ENCODE measurements at places on chromosomes 2 and 18. TPM values are rescaled to one million over a fixed set of nuclear protein-coding genes. Genes with fewer than 3 reads are reported as not detected.

SETBP1 gene
- 3.3 TPM for total RNA-seq

IL1F10 gene
- total RNA-seq: not detected

PLA2R1 gene
- 15.4 TPM for total RNA-seq

TSHZ1 gene
- total RNA-seq: 1.7 TPM

CHST9 gene
- total RNA-seq: not detected

FECH gene
- total RNA-seq: 41.0 TPM

MAL gene
- total RNA-seq: not detected

TRIM54 gene
- not detected for total RNA-seq

INPP1 gene
- 4.9 TPM for total RNA-seq

KCNE4 gene
- 0.38 TPM for total RNA-seq

RIT2 gene
- not detected for total RNA-seq

TEX44 gene
- not detected for total RNA-seq

CDH19 gene
- total RNA-seq: under 0.01 TPM

Data from smooth muscle cell of the coronary artery (primary cell).